Stimulated activated CD4-positive, alpha-beta T cell treated with anti-CD3 and anti-CD28 coated beads, TNF-alpha, amount 100 ng/mL, for 24 hours (primary cell): ENCODE measurements at places on chromosomes 1 and 21.

GRCh38 chr21:41966041-41966833, 12.4 kb upstream of the C2CD2 start:
- DNase-seq, result no peak

DNA sequence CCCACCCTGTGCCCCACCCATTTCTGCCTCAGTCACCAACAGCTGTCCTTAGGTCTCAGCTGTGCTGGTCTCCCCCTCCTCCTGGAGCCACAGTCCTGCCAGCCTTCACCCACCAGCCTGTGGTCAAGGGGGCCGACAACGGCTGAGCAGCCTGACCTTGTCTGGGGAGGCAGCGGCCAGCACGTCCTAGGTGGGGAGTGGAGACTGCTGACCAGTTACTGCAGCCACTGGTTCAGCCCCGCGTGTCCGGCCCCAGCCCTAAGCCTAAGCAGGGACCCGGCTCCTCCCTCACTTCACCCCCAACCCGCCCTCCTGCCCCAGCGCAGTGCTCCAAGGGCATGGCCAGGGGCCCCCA, 79.2 kb downstream of the MORN1 start:
- no peak for DNase-seq

- DNase-seq, result no peak
Measured at GRCh38 chr1:64701886-64702285, 43.0 kb upstream of the RAVER2 start.

- peak; percentile 1 for DNase-seq
Measured at GRCh38 chr1:91283421-91283726, 121.3 kb downstream of the HFM1 start.

DNA sequence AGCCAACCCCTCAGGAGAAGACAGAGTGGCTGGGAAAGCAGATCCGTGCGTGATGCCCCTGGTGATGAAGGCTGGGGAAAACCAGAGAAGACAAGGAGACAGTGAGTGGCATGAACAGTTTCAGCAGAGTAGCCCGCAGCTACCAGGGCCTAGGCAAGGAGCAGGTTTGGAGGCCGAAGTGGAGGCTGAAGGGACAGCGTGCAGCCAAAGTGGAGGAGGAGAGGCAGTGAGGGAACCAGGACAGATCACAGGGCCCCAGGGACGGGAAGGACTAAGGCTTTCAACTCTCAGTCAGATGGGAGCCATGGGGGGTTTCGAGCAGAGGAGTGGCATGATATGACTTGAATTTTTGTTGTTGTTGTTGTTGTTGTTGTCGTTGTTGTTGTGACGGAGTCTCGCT, 59.9 kb upstream of the SELENON start:
- no peak for DNase-seq

GRCh38 chr1:33656467-33657005, 184.1 kb downstream of the ZSCAN20 start:
- DNase-seq, result no peak

DNA sequence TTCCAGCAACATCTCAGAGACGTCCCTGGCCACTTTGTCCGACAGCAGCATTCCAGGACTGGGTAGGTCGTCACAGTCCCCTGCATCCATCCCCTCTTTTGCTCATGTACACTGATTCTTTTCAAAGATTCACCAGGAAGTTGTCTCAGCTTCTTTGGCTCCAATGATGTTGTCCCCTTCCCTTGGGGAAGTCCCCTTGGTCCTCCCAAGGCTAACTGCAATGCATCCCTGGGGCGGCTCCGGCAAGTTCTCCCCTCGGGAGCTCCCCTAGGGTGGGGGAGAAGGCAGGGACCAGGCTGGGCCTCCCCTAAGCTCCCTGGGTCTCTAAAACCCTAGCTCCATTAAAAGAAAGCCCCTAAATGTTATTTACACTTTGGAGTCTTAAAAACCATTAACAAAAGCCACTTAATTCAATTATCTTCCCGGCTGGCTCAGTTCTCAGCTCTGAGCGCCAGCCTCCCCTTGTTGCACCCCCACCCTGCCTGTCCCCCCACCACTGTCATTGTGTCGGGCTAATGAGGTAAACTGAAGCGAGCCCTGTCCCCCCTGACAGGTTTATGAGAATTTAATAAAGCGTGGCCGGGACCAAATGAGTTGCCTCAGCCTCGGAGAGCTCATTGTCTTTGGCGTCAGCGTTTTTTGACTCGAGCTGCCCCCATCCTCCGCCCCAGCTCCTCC, 25.3 kb downstream of the KNCN start:
- no peak for DNase-seq

DNA sequence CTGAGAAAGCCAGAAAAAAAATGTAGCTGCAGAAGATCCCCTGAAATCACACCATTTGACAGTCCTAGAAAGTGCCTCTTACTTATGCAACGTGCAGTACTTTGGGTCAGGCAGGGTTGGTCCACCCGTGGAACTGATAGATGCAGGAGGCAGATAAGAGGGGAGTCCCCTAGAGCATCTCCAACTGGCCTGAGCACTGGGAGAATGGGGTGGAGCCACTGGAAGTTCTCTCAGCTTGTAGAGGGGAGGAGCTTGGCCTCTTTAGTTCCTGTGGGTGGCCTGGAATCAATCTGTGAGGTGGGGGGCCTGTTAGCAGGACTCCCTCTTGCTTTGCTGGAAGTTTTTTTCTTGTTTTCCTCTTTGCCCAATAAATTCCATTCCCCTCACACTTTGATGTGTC, 335.7 kb upstream of the NCAM2 start:
- DNase-seq, result no peak

- no peak for DNase-seq
Measured at GRCh38 chr1:115337633-115338456, at the start of gene NGF. Gene NGF (minus strand): TSS chr1:115338249. CDS start chr1:115286795, 51,454 bp downstream.

- no peak for DNase-seq
Measured at GRCh38 chr21:46059195-46059594, 38.7 kb upstream of the COL6A2 start.

DNA sequence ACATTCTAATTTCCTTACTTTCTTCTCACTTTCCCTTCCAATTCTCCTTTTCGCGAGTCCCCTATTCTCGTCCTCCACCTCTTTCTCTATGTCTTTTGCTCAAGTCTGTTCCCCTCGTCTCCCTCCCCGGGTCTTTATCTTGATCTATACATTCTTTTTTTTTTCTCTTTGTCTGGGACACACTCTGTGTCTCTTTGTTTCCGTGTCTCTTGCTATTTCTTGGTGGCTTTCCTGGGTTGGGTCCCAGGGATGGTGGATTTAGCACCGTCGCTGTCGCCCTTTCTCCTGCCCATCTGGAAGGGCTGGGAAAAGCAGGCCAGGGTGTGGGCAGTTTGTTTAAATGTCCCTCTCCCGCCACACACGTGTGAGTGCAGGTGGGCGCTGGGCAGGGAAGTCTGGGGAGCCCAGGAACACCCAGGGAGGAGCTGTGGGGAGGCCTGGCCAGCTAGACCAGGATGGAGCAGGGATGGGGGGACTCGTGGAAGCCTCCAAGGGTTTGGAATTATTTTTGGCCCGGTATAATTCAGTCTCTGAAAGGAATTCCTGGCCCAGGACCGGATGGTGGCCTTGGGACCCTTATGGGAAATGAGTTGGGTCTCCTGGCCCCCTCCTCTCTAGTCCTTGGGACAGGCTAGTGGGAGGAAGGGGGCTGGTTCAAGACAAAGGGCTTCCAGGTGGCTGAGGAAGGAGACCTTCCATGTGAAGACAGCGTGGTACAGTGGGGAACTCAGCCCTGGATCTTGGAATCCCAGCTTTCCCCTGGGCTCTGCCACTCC, 9.5 kb upstream of the ID3 start:
- DNase-seq, result no peak

DNA sequence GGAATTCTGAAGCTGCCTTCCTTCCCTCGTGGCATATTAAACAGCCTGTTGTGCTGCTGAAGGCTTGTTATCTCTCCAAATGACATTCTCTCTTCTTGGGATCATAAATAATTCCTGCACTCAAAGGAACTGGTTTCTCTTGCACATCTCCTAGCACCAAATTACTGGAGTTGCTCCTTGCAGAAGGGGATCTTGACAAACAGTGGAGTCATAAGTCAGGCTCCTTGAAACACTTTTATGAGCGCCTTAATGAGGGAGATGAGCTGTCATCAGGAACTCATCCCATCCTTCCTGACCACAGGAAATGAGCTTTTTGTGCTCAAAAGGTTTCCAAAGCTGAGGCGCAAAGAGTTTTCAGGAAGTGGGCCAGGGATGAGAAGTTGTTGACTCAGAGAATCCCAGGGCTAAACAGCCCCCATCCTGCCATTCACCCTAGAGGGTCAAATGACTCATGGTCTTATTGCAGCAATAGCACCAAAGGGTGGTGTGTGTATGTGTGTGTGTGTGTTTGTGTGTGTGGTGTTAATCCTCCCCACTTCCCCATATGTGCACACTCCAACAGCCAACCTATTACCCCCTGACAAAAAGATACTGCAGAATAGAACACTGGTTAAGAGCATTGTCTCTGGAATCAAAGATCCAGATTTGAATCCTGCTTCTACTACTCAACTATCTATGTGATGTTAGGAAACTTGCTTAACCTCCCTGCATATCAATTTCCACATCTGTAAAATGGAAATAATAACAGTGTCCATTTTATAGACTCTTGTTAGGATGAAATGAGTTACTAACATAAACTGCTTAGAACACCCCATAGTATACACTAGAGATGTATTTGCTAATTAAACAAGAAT, 2.8 kb upstream of the PHC2 start:
- no peak for DNase-seq

GRCh38 chr1:3116560-3116959, 47.6 kb downstream of the PRDM16 start:
- no peak for DNase-seq

GRCh38 chr1:152977614-152978013, 6.3 kb upstream of the SPRR1A start:
- DNase-seq, result no peak

GRCh38 chr1:224640587-224640986, 24.5 kb downstream of the CNIH3 start:
- DNase-seq, result no peak

DNA sequence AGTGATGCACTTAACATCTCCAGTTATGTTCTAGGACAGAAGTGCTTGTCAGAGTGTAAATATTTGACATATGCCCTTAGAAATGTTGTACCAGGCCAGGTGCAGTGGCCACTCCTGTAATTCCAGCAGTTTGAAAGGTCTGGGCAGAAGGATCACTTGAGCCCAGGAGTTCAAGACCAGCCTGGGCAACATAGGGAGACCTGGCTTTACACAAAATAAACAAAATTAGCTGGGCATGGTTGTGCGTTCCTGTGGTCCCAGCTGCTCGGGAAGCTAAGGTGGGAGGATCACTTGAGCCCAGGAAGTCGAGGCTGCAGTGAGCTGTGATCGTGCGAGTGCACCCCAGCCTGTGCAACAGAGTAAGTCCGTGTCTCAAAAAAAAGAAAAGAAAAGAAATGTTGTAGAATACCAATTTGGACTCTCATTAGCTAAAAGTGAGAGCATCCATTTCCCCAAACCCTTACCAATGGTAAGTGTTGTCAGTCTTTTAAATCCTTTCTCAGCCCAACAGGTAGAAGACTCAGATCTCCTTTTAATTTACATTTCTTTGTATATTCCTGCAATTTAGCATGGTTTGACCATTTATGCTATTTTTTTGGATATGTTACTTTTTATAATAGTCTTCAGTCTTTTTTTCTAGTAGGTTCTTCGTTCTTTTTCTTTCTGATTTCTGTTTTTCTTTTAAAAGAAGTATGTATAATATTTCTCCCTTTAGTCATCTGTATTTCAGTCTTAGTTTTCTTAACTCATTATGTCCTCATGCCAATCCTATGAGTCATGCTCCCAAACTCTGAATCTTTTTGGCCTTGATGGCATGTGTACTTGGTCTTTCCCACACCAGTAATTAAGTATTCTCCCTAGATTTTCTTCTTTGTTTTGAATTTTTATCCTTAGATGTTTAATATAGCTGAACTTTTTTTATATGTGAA, 74.4 kb downstream of the CAMTA1 start:
- no peak for DNase-seq

GRCh38 chr1:233897325-233898162, 6.9 kb upstream of the SLC35F3 start:
- no peak for DNase-seq

DNA sequence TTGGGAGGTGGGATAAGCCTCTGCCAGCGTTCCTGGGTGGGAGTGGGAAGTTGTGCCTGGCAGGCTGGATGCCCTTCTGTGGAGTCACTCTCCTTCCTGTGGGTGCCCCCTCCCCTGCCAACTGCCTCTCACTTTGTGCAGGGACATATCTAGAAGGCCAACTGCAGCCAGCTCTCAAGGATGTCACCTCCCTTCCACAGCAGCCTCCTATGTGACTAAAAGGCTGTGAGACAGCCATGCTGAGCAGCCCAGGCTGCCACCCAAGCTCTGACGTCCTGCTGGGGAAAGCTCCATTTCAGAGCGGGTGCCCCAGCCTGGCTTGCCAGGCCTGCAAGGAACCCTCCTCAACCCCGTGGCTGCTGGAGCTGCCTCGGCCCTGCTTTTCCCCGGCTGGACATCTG, 19.6 kb upstream of the SLC26A9 start:
- DNase-seq, result no peak

DNA sequence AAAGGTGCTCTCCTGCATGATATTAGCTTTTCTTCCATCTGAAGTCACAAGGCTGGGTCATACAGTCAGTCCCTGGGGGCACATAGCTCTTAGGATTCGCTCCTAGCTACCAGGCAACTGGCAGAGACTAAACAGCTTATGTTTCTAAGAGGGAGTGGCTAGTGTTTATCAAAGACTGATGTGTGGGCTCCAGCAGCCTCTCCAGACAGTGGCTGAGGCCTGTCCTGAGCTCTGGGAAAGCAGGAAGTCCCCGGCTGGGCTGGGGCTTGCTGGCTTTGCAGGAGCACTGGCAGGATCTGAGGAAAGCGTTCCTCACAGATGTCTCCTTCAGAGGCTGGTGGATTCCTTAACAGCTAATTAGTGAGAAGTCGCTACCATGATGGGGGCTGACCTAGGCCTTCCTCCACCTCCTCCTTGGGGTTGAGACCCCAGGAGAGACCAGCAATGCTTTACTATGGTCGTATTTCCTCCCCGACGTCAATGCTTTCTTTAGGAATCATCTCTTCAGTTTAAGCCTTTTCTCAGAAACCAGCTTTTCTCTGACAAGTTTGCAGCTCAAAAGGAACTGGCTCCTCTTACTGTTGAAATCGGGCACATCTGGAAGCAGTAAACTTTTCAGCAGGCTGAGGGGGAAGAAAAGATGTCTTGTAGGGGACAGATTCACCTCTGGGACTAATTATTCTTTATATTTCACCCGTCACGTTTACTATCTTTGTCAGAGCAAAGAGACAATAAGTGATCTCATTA, 33.5 kb upstream of the HHAT start:
- DNase-seq, result no peak

- no peak for DNase-seq
Measured at GRCh38 chr1:106194206-106194605, 862.3 kb upstream of the PRMT6 start.

GRCh38 chr1:93522721-93523120, 74.8 kb downstream of the FNBP1L start:
- DNase-seq, result no peak

DNA sequence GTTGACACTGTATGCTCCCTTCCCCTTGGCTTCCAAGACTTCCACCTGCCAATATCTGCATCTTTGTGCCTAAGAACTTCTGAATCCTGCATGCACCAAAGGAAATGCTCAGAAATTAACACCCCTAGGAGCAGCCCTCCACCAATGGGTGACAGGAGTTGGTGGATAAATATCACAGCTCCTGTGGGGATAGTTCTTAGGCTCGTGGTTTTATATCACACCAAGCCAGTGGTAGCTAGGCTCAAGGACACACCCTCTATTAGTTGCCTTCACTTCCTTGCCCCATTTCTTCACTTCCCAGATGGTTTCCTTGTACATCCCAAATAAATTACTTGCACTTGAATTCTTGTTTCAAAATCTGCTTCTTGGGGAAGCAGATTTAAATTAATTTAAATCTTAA, 16.9 kb upstream of the CDC14A start:
- DNase-seq, result no peak

- no peak for DNase-seq
Measured at GRCh38 chr1:147201276-147201675, 23.9 kb downstream of the FMO5 start.
